ENCODE measurements at places on chromosomes 5 and 9.

- DNase-seq: peak; percentile 11
These were observed 182.1 kb upstream of the PTGER4 start for GRCh38 chr5:40497573-40497972.

DNA sequence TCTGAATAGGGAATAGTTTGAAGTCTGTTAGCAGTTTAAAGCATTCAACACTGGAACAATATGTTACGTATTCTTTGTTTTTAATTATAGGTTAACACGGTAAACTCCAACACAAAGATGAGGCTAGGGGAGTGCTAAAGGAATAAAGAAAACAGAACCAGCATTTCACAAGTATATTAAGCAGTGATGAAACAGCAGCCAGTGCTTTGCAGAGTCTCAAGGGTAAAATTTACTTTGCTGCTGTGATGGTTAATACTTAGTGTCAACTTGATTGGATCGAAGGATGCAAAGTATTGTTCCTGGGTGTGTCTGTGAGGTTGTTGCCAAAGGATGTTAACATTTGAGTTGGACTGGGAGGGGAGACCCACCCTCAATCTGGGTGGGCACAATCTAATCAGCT lies 30.0 kb upstream of the GSN start:
- DNase-seq: no peak

DNA sequence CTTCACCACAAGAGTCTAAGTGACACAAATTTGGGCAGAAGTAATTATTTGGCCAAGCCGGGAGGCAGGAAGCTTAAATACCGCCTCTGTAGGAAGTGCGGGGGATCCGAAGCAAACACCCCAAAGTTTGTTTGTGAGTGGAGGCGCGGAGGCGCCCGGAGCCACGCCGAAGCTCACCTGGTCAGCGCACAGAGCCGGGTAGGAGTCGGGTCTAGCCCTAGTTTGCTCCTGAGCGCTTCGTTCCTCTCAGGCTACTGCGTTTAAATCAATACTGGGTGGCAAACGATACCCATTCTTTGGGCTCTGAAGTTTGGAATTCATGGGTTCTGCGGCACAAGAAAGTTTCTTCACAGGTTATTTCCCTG lies 855 bp downstream of the MCC start:
- peak; percentile 18 for DNase-seq

DNA sequence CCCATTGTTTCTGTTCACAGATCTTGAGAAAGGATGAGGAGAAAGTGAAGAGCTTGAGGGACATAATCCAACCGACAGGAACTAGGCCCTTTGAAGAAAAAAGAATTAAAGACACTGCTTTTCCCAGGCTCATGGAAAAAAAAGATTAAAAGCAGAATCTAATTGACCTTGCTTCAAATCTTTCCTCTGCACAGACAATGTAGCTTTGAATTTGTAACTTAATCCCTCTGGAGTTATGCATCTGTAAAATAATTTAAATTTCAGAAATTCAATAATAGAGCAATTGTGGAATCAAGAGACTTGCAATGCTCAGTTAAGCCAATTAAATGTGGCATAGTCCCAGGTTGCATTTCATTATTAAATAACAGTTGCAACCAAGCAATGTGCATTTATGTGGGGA lies 64.6 kb downstream of the SVEP1 start:
- no peak for DNase-seq

- no peak for DNase-seq
These were observed 77.5 kb upstream of the RARS1 start for GRCh38 chr5:168408561-168409305.

DNA sequence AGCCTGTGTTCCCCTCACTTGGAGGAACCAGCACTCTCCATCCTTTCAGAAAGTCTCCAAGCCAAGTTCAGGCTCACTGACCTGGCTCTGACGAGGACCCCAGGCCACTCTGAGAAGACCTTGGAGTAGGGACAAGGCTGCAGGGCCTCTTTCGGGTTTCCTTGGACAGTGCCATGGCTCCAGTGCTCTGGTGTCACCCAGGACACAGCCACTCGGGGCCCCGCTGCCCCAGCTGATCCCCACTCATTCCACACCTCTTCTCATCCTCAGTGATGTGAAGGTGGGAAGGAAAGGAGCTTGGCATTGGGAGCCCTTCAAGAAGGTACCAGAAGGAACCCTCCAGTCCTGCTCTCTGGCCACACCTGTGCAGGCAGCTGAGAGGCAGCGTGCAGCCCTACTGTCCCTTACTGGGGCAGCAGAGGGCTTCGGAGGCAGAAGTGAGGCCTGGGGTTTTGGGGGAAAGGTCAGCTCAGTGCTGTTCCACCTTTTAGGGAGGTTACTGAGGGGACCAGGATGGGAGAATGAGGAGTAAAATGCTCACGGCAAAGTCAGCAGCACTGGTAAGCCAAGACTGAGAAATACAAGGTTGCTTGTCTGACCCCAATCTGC lies 4.7 kb upstream of the NUP214 start:
- DNase-seq: no peak

GRCh38 chr5:169964246-169964645 lies 16.0 kb downstream of the INSYN2B start:
- no peak for DNase-seq

GRCh38 chr5:73411936-73412596 lies 36.5 kb downstream of the FOXD1 start:
- DNase-seq: no peak

- no peak for DNase-seq
These were observed 41.5 kb downstream of the SVEP1 start for GRCh38 chr9:110537841-110538646.

DNA sequence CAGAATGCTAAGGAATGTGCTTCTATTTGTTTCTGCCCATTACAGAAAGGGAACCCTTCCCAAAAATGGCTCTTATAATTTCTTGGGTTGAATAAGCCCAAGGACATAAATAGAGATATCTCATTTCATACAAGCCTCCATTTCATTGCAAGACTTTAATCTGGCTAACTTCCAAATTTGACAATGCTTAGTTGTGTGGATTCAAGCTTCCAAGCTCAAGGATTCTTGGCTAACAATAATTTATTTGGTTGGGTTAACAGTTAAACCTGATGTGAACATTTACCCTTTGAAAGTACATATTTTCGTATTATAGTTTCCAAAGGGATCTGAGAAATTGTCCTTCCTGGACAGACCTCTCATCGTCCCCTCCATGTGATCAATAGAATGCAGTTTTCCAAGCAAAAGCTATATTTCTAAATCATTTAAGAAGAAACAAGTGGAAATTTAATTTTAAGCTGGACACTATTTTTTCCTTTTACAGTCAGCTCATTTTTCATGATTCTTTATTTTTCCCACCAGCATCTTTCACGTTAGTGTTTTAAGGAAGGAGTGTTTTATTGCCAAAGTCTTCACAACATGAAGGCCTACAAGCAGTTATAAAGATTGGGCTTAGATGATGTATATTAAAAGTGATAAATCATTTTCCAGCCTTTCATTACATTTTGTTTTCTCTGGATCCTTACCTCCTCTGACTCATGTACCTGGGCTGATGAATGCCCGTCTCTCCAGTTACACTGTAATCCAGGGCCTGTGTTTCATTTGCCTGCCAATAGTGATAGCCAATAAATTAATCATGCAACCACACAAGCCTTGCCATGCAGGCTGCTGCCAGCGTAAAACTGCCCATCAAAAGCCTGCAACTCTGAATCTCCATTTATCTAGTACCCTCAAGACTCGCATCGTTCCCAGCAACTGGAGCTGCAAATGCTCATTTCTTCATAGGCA lies 176.7 kb downstream of the NTRK2 start:
- no peak for DNase-seq

DNA sequence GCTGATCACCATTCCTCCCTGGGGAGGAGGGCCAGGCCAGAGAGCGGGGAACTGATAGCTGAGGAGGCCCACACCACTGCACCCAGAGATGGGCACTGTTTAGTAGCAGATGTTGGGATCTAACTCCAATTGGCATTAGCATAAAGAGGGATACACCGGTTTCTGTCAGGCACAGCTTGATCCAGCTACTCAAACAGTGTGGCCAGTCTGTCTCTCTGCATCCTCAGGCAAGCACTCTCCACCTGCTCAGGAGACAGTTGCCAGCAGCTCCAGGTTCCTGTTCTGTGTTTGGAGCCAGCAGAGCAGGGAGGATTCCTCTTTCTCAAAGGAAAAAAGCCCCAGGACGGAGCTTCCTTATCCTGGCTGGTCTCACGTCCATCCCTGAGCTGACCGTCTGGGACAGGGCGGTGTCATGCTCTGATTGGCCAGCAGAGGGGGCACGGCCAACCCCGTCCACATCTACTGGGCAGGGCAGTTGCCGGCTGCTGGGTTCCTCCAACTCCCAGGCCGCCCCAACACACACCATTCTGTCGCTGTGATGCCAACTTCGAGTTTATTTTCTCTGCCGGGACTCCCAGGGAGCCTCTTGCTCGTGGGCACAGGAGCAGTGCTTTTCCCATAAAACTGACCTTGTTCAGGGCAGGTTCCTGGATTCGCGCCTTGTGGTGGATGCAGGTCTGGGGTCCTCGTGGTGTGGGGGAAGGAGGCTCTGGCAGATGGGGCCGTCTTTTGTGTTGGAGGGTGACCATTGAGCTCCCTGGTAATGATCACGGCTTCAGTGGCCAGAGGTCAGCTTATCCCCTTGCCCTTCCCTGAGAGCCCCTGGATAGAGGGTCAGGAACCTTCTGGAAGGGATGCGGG lies 47.9 kb downstream of the COL5A1 start:
- peak; percentile 88 for DNase-seq

DNA sequence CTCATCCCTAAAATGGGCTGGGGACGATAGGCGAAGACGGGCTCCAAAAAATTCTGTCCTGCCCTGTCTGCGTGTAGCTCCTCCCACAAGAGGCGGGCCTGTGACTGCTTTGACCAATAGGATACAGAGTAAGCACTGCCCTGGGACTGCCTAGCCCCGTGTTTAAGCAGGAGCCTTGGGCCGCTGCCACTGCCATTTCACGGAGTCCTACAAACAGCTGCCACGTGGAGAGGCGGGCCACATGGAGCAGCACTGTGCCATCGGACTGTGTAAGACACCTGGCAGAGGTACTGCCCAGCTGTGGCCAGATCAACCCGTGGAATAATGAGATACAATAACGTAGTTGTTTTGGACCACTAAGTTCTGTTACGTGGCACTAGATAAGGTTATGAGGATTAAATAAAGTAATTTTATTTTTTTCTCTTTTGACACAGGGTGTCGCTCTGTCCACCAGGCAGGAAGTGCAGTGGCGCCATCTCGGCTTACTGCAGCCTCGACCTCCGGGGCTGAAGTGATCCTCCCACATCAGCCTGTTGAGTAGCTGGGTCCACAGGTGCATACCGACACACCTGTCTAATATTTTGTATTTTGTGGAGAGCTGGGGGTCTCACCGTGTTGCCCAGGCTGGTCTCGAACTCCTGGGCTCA lies 87.2 kb downstream of the LMNB1 start:
- DNase-seq: no peak

DNA sequence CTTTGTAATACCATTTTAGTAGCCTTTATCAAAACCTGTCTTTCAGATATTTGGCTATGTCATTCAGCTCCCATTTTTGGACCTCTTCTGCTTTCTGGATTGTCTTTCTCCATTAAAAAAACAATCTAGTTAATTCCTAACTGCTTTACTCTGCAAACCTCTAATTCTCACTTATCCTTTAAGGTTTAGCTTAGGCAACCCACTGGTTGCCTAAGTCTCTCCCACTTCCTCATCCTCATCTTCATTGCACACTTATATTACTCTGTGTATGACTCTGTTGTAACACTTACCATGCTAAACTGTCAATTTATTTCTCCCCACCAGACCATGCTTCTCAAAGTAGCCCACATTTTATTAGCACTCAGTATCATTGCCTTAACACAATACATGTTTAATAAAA lies 205.0 kb upstream of the DMRTA1 start:
- DNase-seq: no peak

- no peak for DNase-seq
These were observed 50.9 kb downstream of the MEGF9 start for GRCh38 chr9:120663380-120663779.

GRCh38 chr5:69374911-69375446 lies 5.4 kb downstream of the RAD17 start:
- no peak for DNase-seq

- DNase-seq: peak; percentile 72
These were observed 12.3 kb upstream of the KCNIP1 start for GRCh38 chr5:170491479-170491878.

DNA sequence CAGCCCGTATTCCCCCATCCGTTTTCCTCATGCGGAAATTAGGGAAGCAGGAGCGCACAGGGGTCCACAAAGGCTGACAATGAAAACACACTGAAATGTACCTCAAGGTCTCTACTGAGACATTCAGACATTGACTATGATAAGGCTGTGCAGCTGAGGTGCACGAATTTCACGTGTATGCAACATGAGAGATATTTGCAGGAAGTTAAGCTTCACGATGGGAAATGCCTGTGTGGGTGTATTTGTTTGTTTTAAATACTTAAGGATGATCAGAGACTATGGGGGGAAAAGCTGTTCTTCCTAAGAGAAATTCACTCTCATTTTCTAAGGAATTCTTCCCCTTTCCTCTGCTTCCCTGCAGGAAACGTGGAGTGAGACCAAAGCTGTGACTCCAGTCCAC lies 2.6 kb upstream of the SPATA31E1 start:
- DNase-seq: no peak

- DNase-seq: no peak
These were observed 376.1 kb downstream of the EFNA5 start for GRCh38 chr5:107294669-107295068.

GRCh38 chr5:4780633-4781032 lies 359.5 kb upstream of the ADAMTS16 start:
- DNase-seq: no peak

GRCh38 chr5:113606298-113607134 lies 93.0 kb downstream of the YTHDC2 start:
- peak; percentile 12 for DNase-seq

- DNase-seq: no peak
These were observed 16.9 kb downstream of the UBTD2 start for GRCh38 chr5:172266676-172267092.

DNA sequence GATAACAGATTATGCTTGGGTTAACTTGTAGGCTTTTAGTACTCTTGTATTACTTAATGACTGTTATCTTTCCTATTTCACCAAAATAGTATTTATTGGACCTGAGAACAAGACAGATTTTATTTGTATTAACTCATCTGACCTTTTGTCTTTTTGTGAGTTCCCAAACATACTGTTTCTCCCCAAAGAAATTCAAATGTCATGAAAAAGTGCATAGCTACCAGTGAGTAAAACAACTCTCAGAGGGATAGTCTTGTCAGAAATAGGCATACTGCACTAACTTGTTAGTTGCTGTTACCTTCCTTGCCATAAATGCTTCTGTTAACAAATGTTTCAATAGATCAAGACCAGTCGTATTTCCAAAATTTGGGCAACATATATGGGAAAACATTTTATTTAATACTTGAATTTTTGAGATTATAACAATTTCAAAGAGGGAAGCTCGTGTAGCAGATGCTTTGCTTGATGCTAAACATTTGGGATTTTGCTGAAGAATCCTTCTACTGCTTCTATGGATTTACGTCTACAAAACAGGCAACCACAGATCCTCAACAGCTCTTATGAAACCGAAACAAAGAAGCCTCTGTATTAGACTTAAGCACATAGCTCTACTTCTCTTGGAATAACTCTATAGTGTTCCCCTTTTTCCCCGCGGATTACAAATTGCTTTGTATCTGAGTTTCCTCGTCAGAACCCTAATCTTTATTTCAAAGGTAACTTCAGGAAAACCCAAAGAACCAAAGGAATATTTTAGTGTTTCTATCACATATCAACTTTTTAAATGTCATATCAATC lies 248.8 kb downstream of the MCTP1 start:
- no peak for DNase-seq
